ENCODE measurements at places on chromosomes 13 and 19.

DNA sequence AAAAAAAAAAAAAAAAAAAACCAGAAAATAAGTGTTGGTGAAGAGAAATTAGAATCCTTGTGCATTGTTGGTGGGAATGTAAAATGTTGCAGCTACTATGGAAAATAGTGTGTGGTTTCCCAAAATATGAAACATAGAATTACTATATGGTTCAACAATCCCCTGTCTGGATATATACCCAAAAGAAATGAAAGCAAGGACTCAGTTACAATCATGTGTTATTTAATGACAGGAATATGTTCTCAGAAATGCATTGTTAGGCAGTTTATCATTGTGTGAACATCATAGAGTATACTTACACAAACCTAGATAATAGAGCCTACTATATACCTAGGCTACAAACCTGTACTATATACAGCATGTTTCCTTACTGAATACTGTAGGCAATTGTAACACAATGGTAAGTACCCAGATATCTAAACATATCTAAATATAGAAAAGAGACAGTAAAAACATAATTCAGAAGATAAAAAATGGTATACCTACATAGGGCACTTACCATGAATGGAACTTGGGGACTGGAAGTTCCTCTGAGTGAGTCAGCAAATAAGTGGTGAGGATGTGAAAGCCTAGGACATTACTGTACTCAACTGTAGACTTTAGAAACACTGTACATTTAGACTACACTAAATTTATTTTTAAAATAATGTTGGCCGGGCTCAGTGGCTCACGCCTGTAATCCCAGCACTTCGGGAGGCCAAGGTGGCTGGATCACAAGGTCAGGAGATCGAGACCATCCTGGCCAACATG, 25.7 kb upstream of the SLC7A1 start:
- no peak for DNase-seq

GRCh38 chr13:24270639-24271141, 38.7 kb upstream of the C1QTNF9 start:
- no peak for DNase-seq

GRCh38 chr19:13723206-13723605, 41.1 kb upstream of the MRI1 start:
- no peak for DNase-seq

DNA sequence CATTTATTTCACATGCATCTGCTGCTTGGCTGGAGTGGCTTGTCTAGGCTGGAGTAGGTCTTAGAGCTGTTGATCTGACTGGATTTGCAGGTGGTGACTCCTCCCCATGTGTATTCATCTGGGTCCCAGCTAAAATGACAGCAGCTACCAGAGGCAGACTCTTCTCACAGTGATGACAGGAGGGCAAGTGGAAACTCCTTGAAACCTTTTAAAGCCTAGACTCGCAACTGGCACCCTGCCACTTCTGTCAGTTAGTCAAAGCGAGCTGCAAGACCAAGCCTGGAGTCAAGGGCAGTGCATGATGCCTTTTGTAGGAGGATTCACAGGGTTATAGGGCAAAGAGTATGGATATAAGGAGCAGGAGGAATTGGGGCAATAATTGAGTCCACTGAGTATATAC, 65.2 kb downstream of the TEX26 start:
- no peak for DNase-seq

DNA sequence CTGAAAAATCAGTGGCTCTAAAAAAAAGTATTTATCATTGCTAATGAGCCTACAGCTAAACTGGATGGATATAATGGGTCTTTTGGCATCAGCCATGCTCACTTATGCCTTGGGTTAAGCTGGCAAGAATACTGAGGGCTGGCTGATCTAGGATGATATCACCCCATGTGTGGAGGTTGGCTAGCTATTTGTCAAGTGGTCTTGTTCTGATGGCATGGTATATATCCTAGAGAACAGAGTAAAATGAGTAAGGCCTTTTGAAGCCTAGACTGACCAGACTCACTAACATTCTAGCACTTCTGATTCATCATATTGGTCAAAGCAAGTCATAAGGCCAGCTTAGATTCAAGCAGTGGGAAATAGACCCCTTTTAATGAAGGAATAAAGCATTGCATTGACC, 383.0 kb downstream of the SLITRK1 start:
- no peak for DNase-seq

DNA sequence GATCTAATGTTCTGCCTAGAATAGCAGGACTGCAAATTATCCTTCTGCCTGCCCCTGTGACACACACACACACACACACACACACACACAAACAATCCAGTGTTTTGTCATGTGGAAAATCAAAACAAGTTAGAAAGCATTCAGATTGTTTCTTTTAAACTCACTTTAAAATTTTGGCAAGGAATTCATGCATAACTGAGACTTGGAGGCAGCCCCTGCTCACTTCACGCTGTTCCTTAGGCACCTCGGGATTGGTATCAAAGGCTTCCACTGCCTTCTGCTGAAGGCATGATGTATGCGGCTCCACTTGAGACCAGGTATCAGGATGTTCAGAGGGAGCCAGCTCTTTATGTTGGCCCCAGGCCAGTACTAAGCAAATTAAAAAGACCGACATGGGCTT, 158.7 kb downstream of the OXGR1 start:
- no peak for DNase-seq

GRCh38 chr13:109703250-109703649, 83.1 kb downstream of the IRS2 start:
- DNase-seq = no peak

DNA sequence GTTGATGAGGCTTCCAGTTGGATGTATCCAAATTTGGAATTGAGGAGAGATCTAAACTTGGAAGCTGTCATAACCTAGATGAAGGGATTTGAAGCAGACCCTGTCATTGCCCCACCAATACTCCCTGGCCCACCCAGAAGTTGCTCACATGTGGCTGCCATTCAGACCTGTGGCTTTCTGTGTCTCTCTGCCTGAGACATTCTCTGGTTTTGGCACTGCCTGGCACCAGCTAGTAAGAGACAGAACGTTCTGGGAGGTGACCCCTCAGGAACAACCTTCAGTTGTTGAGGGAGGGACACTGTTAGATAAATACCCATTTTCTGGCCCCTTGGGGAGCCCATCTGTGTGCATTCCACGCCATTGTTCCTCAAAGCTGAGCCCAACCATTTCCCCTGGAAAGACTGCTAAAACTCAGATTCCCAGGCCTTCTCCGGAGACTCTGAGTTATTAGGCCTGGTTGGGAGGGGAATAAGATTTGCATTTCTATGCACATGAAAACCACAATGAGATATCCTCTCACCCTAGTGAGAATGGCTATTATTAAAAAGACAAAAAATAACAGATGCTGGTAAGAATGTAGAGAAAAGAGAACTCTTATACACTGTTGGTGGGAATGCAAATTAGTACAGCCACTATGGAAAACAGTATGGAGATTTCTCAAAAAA, 290.4 kb downstream of the TSHZ3 start:
- DNase-seq = no peak

DNA sequence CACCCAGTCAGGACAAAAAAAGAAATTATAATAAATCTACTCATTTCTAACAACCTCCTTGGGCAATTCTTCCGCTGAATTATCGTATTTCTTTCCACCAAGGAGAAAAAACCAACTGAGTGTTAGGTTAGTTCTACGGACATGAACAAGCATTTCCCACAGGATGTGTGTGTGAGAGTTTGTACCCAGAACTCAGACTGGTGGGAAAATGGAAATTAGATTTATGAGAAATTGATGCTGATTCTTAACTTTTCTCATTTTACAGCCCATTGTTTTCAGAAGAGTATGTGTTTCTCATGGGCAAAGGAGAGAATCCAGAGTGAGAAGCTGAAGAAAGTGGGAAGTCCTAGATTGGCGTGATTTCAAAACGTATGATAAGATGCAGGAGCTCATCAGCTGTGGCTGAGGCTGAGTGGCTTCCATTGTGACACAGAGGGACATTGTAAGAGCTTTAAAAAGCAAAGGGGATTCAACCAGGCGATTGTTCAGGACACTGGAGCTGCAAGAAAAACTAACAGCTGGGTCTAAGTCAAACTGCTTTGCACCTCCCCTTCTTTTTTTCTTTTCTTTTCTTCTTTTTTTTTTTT, 184.7 kb upstream of the ARGLU1 start:
- DNase-seq = no peak

GRCh38 chr13:51034906-51035305, 76.2 kb downstream of the C13orf42 start:
- DNase-seq = no peak

GRCh38 chr19:28285078-28285477, 927.9 kb downstream of the UQCRFS1 start:
- DNase-seq = no peak

DNA sequence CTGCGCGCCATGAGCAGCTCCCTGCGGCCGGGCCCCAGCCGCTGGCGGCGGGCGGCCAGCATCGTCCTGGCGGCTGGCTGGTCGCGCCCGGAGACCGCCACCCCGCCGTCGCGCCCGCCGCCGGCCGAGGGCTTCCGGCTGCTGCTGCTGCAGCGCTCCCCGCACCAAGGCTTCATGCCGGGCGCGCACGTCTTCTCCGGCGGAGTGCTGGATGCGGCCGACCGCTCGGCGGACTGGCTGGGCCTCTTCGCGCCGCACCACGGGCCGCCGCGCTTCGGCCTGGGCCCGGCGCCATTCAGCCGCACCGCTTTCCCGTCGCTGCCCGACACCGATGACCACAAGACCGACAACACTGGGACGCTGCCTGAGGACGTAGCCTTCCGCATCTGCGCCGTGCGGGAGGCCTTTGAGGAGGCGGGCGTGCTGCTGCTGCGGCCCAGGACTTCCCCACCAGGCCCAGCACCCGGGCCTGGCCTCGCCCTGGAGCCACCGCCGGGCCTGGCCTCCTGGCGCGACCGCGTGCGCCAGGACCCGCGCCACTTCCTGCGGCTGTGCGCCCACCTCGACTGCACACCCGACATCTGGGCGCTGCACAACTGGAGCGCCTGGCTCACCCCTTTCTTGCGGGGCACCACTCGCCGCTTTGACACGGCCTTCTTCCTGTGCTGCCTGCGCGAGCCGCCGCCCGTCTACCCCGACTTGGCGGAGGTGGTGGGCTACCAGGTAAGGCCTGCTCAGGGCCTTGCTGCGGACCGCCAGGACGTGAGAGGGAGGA, 518 bp downstream of the NUDT19 start:
- peak; percentile 22 for DNase-seq

DNA sequence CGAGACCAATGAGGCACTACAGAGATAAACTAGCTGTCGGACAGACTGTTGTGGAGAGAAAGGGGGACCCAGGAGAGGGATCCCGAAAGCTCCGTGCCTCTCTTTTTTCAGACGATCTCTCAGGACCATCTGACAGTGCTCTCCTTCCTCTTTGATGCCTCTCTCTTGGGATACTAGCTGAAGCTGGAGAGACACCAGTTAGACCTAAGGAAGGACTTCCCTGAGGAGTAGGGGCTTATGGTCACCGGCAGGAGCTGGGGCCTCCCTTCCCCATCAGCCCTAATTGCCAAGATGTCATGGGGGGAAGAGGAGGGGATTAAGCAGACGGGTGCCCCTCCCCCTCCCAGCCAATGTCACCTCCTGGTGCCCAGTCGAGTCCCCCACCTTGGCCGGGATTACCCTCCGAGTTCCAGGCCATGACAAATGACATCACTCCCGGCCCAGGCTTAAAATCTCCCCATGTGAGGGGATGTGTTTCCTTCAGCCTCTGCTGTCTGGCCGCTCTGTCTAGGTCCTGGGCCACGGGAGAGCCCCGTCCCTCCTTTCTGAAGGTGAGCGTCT, at the start of gene CRX:
CRX (plus strand) TSS at position 478 of the 561 bp plus-strand sequence. CDS start 12,507 bp downstream, outside the sequence.
- no peak for DNase-seq

- DNase-seq = no peak
Observed at GRCh38 chr13:32173881-32174280, 141.3 kb downstream of the ZAR1L start.

DNA sequence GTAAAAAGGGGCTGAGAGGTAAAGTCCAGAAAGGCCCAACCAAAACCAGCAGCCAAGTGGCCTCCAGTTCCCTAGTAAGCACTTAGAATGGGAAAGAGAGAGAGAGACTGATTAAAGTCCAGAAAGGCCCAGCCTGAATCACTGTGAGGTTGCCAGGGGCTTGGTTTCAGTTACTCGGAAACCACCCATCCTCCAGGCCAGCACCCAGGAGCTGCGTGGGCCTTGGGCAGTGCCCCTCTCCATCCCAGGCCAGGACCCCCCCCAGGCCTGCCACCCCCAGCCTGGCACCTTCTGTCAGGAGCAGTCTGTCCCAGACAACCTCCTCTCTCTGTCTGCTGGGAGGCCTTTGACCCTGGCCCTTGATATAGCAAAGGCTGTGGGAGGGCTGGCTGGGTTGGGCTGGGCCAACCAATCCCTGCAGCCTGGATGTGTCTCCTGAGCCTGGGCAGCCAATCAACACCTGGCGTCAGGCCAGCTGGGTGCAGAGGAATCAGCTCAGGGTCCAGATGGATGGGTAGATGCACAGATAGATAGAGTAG, at the start of gene CYP4F2:
CYP4F2 (minus strand) TSS at position 337 of the 539 bp plus-strand sequence. CDS start 463 bp downstream, outside the sequence.
- no peak for DNase-seq

DNA sequence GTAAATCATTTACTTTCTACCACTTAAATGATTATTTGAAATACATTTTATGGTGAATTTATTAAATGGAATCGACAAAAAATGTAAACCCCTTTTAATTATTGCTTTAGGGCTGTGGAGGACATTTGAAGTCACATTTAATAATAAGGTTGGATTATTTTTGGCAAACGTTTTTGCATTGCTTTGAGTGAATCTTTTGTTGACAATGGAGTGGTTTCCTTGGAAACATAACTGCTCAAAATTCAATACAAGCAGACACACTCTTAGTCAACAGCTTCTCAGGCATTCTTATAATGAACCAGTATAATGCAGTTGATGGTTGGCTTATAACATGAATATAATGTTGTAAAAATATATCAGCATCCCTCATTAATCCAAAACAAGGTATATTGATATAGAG, 104.7 kb downstream of the DCLK1 start:
- DNase-seq = no peak

DNA sequence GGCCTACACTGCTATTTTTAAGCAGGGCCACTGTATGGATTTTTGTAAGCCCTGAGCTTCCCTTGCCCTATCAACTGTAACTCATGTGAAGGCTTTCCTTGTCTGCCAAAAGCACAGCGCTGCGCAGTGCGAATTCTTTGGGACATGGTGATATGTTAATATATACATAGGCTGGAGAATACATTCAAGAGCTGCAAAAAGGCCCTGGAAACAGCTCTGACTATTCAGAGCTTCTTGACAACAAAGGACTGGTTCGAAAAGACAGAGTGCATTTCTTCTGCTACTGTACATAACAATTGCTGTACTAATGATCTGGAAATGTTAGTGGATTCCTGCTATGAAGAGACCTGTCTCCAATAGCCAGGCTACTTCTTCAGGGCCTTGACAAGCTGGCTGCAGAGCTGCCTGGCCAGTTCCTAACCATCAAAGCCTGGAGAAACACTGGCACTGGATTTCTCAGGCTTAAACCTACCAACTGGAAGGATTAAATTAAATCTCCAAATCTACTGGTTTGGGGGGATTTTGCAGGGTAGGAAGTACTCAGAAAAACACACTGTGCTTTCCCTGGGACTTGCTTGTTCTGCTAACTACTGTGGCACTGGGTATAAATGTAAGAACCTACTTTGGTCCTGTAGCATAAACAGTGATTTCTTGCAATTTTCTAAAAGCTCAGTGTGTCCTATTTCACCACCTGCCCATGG, 246.9 kb downstream of the DNAJC15 start:
- no peak for DNase-seq

Measured in AG09319 (cell line).